Mesenchymal stem cell (in vitro differentiated cells and primary cell): ENCODE measurements at places on chromosomes 3 and 15.
A peak's percentile ranks its signal among the peaks of the same experiment; 100 is the strongest.

GRCh38 chr3:185145511-185145910 lies 7.3 kb downstream of the C3orf70 start:
- no peak for DNase-seq

GRCh38 chr3:61809879-61810278 lies 248.5 kb downstream of the PTPRG start:
- no peak for DNase-seq

DNA sequence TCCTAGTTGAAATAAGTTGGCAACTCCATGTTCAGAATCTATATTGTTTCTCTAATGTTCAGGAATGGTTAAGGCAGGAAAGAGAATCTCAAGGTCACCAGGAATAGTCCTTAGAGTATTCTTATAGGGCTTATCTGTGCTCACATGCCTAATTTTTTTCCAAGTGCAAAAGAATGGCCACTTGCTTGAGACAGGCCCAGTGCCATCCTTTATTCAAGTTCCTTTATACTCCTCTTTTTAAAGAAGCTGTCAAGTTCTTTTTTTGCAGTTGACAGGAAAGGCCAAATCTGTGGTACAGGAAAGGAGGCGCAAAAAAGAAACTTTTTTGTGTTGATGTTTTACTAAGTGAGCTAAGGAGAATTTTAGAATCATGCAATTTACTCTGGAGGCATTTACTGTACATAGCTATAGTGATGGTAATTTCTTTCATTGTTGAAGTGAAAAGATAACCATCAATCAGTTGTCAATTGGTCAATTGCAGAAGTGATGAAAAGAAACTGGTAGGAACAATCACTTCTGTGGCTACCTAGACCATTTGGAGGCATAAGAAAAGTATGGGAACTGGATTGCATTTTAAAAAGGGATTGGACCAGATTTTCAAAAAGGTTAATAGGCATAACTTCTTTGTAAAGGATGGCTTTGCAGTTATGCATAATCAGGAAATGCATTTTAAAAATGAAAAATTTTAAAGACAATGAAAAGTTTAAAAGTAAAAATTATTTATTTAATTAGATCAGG lies 102.5 kb upstream of the SOX2 start:
- DNase-seq = no peak

DNA sequence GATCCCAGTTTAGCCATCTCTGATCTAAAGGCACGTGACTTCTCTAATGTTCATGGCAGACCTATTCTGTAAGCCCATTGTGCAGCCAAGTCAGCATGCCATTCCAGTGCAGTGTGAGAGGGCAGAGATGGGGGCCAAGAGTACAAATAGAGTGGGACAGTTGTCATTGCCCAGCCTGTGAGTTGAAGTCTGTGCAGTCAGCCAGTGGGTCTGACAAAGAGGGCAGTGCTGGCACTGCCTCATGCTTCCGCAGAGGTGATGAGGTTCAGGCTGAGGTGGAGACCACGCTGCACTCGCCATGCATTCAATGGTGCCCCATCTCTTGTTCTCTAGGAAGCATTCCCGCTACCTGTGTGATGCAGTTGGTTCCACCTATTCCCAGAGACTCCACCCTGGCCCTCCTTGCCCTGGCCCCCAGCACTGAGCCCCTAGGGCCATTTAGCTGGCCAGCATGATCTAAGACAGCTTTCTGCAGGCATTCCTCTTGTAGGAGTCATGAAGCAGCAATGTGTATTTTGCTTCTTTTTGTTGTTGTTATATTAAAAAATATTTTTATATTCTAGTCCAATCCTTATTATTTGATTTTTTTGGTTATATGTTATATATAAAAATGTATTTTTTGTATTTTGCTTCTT lies 3.7 kb downstream of the MRAS start:
- no peak for DNase-seq

GRCh38 chr3:74751775-74752174 lies 137.3 kb upstream of the CNTN3 start:
- DNase-seq = no peak

GRCh38 chr3:12194209-12194608 lies 35.5 kb upstream of the TIMP4 start:
- peak; percentile 91 for DNase-seq

DNA sequence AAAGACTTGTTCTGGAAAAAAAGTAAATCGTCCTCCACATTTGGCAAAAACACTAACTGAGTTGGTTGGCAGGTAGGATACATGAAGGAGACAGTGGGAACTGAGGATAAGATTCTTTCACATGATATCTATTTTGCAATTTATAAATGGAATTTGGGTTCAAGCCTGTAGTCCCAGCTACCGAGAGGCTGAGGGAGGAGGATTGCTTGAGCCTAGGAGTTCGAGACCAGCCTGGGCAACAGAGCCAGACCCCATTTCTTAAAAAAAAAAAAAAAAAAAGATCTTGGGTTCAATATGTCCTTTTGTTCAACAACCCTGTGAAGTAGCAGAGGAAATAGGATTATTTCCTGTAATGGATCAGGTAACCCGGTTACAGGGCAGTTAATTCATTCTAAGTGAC lies 35.7 kb upstream of the CFAP161 start:
- no peak for DNase-seq

DNA sequence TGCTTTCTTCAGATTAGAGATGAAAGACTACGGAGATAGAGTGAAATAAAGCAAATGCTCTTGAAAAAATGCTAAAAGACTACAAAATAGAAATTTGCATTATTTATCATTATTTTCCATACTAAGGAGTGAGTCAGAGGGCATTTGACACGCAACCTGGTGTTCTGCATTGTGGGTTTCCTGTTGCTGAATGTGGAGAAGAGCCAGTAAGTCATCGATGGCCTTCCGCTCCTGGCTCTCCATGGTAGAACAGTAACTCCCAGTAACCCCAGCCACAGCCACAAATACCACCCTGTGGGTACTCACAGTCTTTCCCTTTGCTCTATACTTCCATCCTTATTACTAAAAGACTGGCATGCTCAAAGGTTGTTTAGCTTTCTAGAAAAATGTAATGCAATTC lies 61.5 kb downstream of the CGGBP1 start:
- peak; percentile 6 for DNase-seq

- no peak for DNase-seq
Measured at GRCh38 chr15:41799488-41799805, 25.2 kb downstream of the MAPKBP1 start.

DNA sequence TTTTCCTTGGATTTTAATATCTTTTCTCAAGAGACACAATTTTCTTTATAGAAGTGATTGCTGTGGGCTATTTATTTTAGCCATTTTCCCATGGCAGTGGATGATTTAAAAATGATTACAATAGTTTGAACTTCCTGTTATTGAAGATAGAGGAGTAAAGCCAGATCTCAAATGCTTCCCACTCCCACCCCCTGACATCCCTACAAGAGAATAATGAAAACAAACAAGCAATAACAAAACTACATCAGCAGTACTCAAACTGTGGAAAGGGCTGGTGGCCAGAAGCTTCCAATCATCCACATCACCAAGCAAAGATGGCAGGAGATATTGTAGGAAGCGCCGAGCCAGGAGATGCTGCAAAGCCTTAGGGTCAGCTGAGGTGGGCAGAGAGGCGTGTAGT lies 831.1 kb upstream of the NR2F2 start:
- no peak for DNase-seq

DNA sequence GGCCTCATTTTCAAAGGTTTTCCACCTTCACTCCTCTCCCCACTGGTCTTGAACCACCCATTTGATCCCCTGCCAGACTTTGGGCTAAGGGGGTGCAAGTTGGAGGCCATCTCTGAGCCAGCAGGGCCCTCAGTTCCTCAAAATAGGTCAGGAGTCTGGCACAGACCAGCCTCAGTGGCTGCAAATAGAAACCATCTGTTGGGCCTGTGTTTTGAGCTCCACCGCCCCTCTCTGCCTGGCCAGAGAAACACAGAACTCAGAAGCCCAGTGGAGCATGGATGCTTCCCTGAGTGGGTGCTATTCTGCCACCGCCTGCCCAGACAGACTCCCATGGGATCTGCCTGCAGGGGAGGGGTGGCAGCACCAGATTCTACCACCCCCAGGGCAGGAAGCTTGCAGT lies 56.3 kb downstream of the CORO2B start:
- no peak for DNase-seq
